Stimulated activated CD4-positive, alpha-beta T cell treated with anti-CD3 and anti-CD28 coated beads, Interleukin-1b, Interleukin-23, amount 100 ng/mL, for 24 hours (primary cell): ENCODE measurements at places on chromosomes 16 and 17.

- no peak for DNase-seq
Measured at GRCh38 chr16:31085873-31086628, 2.7 kb downstream of the PRSS53 start.

- no peak for DNase-seq
Measured at GRCh38 chr16:70294385-70295025, 4.5 kb upstream of the DDX19B start.

DNA sequence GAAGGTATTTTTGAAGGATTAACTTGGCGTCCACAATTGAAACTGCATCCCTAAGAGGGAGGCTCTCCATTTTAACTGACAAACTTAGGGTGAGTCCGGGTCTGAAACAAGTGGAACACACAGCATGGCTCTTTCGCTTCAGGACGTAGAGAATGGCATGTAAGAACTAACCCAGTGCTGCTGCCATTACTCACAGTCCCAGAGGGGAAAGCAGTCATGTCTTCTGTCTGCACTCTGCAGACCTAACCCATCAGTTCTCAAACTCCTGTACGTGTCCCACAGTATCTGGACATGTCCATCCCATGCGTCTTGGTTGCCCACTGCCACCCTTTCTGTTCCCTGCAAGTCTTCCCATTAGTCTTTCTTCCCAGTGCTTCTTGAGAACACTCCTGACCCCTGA is 563 bp downstream of the ST6GALNAC1 start:
- no peak for DNase-seq

DNA sequence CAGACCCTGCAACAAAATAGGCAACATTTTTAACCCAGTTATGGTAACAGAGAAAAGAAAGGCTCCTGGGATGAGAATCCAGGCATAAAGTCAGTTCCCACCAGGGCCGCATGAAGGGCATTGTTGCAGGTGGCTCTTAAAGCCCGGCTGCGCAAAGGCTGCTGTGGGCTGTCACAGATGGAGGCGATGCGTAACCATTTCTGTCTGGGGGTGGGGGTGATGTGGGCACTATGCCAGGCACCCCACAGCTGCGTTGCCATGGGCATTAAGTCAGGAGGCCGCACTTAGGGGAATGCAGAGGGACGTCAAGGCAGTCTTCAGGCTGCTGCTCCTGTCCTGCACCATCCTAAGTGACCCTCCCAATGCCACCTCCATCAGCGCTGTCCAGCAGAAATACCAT is 228.4 kb downstream of the CPPED1 start:
- no peak for DNase-seq

- no peak for DNase-seq
Measured at GRCh38 chr16:1072526-1073261, at the start of gene SSTR5. Gene SSTR5, plus strand, starts transcription at chr16:1072747. Its CDS starts 6,122 bp downstream, at chr16:1078869.

DNA sequence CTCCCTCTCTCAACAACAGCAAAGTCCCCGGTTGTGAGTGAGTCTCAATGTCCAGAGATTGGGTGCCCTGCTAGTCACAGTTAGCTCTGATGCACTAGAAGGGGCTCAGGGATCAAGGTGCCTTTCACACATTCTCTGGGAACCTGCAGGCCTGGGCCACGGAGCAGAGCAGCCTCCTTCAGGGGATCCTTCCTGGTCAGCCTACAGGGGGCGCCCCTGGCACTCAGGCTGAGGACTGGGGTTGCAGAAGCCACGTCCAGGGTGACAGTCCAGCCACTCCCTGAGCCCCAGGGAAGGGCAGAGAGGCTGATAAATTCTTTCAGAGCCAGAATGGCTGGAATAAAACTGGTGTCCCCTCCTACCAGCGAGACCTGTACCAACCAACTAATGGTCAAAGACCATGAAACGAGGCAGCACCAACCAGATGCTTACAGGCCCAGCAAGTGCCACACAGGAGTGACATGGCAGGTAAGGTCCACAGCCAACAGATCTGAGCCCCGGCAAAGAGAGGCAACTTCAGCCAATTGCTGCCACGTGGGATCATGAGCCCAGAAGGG is 43.5 kb downstream of the ST3GAL2 start:
- DNase-seq, result peak; percentile 48

- no peak for DNase-seq
Measured at GRCh38 chr16:79751471-79752184, 151.1 kb upstream of the MAF start.

- DNase-seq, result no peak
Measured at GRCh38 chr17:64423881-64424280, 25.0 kb upstream of the MILR1 start.

DNA sequence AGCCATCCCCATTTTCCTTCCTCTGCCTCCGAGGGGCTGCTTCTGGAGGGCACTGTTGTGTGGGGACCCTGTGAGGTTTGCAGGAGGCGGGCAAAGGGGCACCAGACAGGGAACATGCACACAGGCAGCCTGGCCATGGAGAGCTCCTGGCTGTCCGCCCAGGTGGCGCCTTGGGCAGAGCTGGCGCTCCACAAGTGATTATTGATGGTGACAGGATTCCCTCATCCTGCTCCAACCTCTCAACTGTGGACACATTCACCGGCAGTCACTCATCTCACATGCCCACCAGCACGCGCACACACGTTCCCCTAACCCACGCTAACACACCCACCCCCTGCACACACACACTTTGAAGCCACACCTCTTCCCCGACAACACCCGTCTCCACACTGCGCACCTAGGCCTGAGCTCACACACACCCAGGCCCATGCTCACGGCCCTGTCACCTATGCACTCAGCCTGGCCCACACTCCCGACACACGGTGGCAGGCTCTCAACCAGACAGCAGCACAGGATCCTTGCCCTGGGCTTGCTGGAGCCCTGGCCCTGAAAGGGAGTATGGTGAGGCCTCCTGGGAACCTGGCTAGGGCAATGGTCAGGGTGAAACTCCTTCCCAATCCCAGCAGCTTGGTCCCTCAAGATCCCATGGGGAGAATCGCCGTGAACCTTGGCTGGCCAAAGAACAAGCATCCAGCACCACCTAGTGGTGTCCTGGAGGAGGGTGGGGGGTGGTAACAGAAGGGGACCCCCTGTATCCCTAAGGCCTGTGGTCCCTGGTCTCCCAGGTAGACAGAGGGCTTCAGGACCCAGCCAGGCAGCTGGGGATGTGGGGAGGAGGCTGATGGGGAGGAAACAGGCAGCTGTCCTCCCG is 3.6 kb downstream of the PNMT start:
- no peak for DNase-seq

DNA sequence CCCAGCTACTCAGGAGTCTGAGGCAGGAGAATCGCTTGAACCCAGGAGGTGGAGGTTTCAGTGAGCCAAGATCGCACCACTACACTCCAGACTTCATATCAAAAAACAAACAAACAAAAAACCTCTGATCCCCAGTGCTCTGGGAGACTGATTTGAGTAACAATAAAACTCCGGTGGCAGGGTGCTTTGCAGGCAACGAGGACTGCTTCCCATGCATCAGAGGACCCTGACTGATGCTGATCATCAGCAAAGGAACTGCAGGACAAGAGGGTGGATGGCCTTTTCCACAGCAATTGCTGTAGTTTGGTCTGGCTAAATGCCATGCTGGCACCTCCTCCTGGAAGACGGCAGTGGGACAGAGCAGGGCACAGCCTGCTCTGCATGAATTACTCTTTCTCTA is 6.4 kb upstream of the SLC39A11 start:
- DNase-seq, result no peak
